ENCODE measurements at places on chromosomes 7 and 10. TPM values are rescaled to one million over a fixed set of nuclear protein-coding genes. Genes with fewer than 3 reads are reported as not detected.

GRCh38 chr10:28444031-28444430 lies 88.9 kb upstream of the WAC start:
- no peaks in the 10 kb centered on the region for H3K36me3 ChIP-seq
- H3K27ac ChIP-seq: no peak overlapping the region
- H3K4me3 ChIP-seq: no peak overlapping the region
- no peak for DNase-seq

- H3K36me3 ChIP-seq: no peaks in the 10 kb centered on the region
- no peaks in the 10 kb centered on the region for H3K27me3 ChIP-seq
- H3K4me1 ChIP-seq: no peaks in the 10 kb centered on the region
- no peak overlapping the region for H3K27ac ChIP-seq
Observed at GRCh38 chr7:100488333-100489095, 4.8 kb downstream of the NYAP1 start.

DNA sequence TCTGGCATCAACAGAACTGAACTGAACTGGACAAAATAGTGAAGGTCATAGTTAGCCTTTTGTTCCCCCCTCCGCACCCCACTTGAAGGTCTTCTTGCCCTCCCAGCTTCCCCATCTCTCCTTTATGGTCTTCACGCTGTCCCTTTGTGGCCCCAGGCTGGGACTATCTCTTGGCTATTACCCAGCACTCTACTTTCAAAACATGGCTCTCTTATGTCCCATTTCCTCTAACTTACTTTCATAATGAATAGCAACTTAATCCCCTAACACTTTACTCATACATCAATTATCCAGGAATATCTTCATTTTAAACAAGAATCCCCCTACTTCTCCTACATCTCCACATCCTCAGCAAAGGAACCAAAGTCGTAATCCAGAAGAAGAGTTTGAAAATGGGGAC lies 135.3 kb upstream of the ITGB1 start:
- no peaks in the 10 kb centered on the region for H3K27me3 ChIP-seq
- DNase-seq: no peak
- no peak overlapping the region for H3K4me3 ChIP-seq
- no peaks in the 10 kb centered on the region for H3K36me3 ChIP-seq
- no peak overlapping the region for H3K27ac ChIP-seq

- DNase-seq: no peak
- no peaks in the 10 kb centered on the region for H3K4me1 ChIP-seq
- peaks cover 24% of the 10 kb centered on the region for H3K27me3 ChIP-seq
- H3K36me3 ChIP-seq: no peaks in the 10 kb centered on the region
- no peak overlapping the region for H3K27ac ChIP-seq
Observed at GRCh38 chr7:149790146-149790548, 16.8 kb upstream of the ZNF467 start.

DNA sequence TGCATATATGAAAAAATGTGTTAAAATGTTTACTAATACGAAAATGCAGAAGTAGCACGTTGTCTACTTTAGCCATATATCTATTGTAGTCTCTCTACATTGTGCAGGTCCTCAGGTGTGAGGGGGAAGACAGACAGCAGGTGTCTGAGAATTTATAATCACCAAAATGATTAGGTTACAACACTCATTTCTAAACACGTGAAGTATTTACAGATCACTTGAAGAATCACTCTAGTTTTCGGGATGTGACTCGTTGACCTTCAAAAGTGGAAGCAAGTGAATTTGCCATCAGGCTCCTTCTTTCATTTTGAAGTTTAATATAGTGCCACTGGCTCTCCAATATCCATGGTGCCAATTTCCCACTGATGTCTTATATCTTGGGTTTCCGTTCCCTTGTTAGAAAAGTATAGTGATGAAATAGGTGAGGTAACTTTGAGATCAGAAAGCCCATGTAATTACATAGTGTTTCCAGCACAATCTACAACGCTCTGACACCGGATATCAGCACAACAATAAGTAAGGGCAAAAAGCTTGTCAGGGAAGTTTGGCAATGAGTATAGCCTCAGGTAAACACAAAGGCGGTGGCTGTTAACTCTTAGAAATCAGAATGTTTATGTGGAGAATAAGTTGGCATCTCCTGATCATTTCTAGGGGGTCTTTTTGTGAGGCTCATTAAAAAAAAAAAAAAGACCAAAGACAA lies 57.5 kb upstream of the SP4 start:
- DNase-seq: no peak
- no peaks in the 10 kb centered on the region for H3K27me3 ChIP-seq
- no peak overlapping the region for H3K4me3 ChIP-seq
- H3K4me1 ChIP-seq: peaks cover 2% of the 10 kb centered on the region
- no peak overlapping the region for H3K27ac ChIP-seq

DNA sequence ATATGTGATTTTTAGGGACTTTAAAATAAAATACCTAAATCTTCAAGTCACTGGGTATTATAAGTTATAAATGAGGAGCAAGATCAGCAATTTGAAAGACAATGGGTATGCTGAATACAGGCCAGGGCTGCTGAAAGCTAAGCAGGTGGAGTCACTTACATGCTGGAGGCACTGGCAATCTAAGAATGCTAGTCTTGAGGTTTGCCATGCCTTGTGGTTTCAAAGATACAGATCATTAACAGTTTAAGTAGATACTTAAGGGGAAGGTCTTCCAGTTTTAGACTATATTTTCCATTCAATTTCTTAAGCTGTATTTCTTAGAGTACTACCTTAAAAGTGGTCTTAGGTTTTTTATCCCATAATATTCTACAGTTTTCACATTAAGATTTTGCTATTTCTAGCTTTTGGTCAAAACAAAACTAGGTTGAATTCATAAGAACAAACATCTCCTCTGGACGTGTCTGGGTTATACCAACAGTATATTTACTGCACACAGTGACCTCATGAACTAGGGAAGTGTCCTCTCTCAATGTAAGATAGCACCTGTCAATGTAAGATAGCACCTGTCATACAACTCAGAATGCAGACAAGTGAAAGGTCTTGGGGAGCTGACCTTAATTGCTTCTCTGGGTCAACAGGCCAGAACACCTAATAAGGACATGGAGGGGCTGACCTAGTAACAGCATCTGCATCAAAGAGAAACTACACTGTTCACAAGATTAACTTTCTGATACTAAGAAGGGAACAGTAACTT lies 2.0 kb downstream of the SRI start:
- no peak for DNase-seq
- peak overlapping the region; percentile 15 for H3K27ac ChIP-seq
- H3K36me3 ChIP-seq: peaks cover 7% of the 10 kb centered on the region
- no peaks in the 10 kb centered on the region for H3K4me1 ChIP-seq

- H3K27ac ChIP-seq: no peak overlapping the region
- no peak for DNase-seq
- H3K27me3 ChIP-seq: no peaks in the 10 kb centered on the region
- no peak overlapping the region for H3K4me3 ChIP-seq
- H3K4me1 ChIP-seq: no peaks in the 10 kb centered on the region
Observed at GRCh38 chr7:2084331-2084730, 148.4 kb downstream of the MAD1L1 start.

DNA sequence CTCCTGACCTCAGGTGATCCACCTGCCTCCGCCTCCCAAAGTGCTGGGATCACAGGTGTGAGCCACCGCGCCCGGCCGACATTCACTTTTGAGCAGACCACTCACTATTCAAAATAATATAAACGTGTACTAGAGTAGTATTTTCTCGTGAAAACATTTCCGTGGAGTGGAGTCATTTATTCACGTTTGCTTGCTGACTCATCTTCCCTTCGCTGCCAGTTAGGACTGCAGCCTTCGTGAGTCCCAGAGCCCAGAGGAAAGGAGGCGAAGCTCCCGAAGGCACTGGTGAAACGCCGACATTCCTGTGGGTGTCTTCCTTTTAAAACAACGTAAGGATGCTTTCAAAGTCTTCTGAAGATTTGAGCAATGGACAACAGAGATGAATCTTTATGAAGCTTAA lies 10.9 kb upstream of the INPP5A start:
- no peaks in the 10 kb centered on the region for H3K27me3 ChIP-seq
- no peaks in the 10 kb centered on the region for H3K4me1 ChIP-seq
- no peak overlapping the region for H3K4me3 ChIP-seq
- no peak overlapping the region for H3K27ac ChIP-seq
- no peak for DNase-seq

GRCh38 chr7:155457544-155458110 lies 302 bp upstream of the EN2 start:
- H3K27ac ChIP-seq: no peak overlapping the region
- H3K27me3 ChIP-seq: peaks cover 78% of the 10 kb centered on the region
- DNase-seq: no peak
- H3K4me3 ChIP-seq: peak overlapping the region; percentile 21
- peaks cover 8% of the 10 kb centered on the region for H3K4me1 ChIP-seq
- no peaks in the 10 kb centered on the region for H3K36me3 ChIP-seq

- no peak overlapping the region for H3K4me3 ChIP-seq
- H3K27me3 ChIP-seq: no peaks in the 10 kb centered on the region
- H3K4me1 ChIP-seq: no peaks in the 10 kb centered on the region
Observed at GRCh38 chr10:75418293-75418692, 13.1 kb upstream of the LRMDA start.

GRCh38 chr7:74404741-74405140 lies 49.0 kb upstream of the GTF2IRD1 start:
- no peaks in the 10 kb centered on the region for H3K27me3 ChIP-seq
- H3K36me3 ChIP-seq: no peaks in the 10 kb centered on the region
- no peak overlapping the region for H3K4me3 ChIP-seq
- no peak for DNase-seq
- no peak overlapping the region for H3K27ac ChIP-seq
- no peaks in the 10 kb centered on the region for H3K4me1 ChIP-seq

DNA sequence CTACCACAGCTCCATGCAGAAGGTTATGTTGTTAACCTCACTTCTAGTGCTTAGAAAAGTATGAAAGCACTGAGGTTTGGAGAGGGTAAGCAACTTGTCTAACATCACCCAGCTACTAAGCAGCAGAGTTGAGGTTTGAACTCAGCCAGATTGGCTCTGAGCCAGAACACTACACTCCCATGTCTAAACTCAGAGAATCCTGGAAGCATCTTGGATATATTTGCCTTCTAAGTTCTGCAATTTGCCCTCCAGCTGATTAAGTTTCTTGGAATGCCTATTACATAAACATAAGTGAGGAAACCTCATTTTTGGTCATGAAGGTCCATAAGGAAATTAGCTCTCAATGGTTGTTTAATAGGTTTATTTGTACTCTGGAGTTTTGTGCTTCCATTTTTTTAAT lies 78.1 kb upstream of the PHYHIPL start:
- H3K4me3 ChIP-seq: no peak overlapping the region
- H3K27ac ChIP-seq: no peak overlapping the region
- DNase-seq: no peak
- H3K27me3 ChIP-seq: no peaks in the 10 kb centered on the region

DNA sequence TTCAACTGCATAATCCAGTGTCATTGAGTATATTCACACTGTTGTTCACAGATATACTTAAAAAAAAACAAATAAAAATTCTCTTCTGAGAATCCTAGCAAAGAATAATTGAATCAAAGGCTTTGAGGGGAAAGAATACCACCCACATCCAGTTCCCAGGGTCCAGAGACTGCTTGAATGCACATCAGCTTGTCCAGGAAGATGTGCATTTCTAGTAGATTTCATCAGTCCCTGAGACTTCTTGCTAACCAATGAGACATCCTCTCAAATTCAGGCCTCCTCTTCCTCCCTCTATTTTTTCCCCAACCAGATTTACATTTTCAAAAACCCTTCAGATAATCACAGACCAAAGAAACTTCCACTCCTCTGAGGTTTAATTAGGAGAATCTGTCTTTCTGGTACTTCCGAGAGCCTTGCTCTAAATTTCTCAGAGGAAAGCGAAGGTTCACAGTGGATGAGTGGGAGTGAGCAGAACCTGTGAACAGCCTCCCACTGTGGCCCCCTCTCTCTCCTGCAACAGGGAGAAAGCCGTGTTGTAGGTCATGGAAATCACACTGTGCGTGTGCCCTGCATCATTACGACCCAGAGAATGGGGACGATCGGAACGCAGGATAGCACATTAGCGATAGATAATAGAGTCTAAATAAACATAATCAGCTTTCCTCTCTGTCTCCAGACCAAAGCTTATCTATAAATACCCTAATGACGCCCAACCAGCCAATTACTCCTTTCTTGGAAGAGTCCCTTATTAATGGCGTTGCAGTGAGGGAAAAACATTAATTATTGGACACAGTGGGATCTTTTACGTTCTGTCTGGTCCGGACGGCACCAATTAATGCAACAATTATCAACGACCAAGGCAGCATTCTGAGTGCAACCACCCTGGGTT lies 212.5 kb downstream of the EMX2 start:
- no peak for DNase-seq
- no peak overlapping the region for H3K27ac ChIP-seq
- no peaks in the 10 kb centered on the region for H3K27me3 ChIP-seq
- H3K4me3 ChIP-seq: no peak overlapping the region
- H3K4me1 ChIP-seq: no peaks in the 10 kb centered on the region
- H3K36me3 ChIP-seq: no peaks in the 10 kb centered on the region

- H3K27me3 ChIP-seq: no peaks in the 10 kb centered on the region
- no peaks in the 10 kb centered on the region for H3K36me3 ChIP-seq
- no peak overlapping the region for H3K4me3 ChIP-seq
- no peaks in the 10 kb centered on the region for H3K4me1 ChIP-seq
- no peak for DNase-seq
Observed at GRCh38 chr10:48684463-48684791, 246 bp upstream of the WDFY4 start.

DNA sequence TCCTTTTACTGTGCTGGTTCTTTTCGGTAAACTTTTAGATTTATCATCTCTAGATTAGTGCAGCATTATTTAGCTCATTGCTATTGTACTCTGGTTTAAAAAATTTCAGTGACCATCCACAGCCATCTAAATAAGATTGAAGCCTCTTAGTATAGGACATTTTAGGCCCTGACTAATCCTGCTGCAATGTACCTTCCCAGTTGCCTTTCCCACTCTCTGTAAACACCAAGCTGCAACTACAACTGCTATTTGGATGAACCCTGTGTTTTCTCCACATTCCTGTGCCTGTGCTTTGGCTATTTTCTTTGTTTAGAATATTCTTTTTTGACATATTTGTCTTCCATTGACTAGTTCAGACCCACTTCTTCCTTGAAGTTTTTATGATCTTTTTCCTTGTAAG lies 314.6 kb downstream of the AUTS2 start:
- H3K4me1 ChIP-seq: no peaks in the 10 kb centered on the region
- DNase-seq: no peak
- H3K4me3 ChIP-seq: no peak overlapping the region
- no peaks in the 10 kb centered on the region for H3K36me3 ChIP-seq

The PPP3CB gene
- total RNA-seq: 44.3 TPM

The INHBA gene
- total RNA-seq: 6.6 TPM

The AGR3 gene
- not detected for total RNA-seq

The MBL2 gene
- not detected for total RNA-seq

The HPSE2 gene
- 2.4 TPM for total RNA-seq
